ENCODE measurements at places on chromosomes 1 and 21.
A peak's percentile ranks its signal among the peaks of the same experiment; 100 is the strongest.

DNA sequence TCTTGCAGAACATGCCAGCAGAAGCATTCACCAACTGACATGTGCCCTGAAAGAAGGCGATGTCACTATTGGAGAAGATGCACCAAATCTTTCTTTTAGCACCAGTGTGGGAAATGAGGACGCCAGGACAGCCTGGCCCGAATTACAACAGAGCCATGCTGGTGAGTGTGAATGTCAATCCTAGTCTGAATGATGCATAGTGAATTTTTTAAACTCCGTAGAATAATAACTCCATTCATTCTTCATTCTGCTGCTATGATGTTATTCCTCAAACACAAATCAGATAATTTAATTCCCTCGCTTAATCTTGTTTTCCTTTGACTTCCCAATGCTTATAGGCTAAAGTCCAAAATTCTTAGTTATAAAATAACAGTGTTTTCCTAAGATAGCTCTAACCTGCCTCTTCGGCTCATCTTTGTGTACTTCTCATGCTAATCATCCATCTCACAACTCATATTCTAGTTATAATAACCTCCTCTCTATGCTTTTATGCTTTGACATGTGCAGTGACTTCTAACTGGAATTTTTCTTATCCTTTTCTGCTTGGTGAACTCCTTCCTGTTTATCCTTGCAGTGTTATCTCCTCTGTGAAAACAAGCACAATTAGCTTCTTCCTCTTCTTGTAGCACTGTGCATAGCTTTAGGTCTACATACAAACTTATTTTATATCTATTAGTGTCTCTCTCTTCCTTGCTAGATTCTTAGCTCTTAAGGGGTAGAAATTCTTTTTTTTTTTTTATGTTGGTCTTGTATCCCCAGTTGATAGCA lies 14.4 kb downstream of the SDCCAG8 start:
- DNase-seq, result no peak

DNA sequence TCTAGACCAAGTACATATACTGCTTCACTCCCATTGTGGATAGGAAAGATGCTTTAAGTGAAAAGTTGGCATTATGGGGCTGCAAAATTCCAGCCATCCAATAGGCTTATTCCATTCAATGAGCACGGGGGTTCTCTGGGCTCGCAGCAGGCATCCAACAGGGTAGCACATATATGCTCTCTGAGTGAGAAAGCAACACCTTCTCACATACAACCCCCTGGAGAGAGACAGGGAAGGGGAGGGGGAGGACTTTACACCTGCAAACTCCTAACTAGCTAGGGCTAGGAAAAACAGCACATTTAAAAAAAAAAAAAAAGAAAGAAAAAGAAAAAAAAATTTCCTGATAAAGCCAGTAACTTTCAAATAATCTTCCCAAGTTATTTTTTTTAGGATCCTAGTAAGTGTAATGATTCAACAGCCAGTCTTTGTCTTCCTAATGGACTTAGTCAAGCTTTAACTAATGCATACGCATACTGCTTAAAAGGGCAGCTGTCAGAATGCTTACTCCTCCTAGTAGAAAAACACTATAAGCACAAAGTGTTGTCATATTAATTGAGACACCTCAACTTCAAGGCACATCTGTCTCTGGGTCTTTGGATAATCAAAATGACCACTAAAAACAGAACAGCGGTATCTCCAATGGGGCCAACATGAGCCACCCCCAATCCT lies 18.7 kb downstream of the PSMB2 start:
- no peak for DNase-seq

GRCh38 chr1:216903382-216903740 lies 180.1 kb upstream of the ESRRG start:
- DNase-seq, result no peak

GRCh38 chr1:56472860-56473259 lies 106.5 kb downstream of the PLPP3 start:
- DNase-seq, result no peak

DNA sequence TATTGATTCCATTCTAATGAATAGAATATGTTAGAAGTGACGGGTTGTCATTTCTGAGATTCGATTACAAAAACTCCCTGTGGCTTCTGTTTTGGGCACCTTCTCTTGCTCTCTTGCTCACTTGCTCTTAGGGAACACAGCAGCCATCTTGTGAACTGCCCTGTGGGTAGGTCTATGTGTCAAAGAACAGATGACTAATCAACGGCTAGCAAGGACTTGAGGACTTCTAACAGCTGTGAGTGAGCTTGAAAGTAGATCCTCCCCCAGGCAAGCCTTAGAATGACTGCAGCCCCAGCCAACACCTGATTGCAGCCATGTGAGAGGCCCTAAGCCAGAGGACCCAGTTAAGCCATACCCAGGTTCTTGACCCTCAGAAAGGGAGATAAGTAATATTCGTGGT lies 49.3 kb downstream of the AZIN2 start:
- DNase-seq, result peak; percentile 48

GRCh38 chr1:68588304-68588703 lies 91.4 kb upstream of the DEPDC1 start:
- DNase-seq, result no peak

DNA sequence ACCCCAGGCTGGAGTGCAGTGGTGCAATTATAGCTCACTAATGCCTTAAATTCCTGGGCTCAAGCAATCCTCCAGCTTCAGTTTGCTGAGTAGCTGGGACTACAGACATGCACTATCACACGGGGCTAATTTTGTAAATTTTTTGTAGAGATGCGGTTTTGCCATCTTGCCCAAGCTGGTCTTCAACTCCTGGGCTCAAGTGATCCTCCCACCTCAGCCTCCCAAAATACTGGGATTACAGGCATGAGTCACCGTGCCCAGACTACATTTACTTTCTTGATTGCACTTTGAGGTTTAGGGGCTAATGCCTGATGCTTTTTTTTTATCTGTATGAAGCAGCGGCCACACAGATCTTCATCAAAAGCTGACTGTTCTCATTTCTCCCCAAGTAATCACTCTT lies 124.6 kb downstream of the KIF26B start:
- DNase-seq, result no peak

DNA sequence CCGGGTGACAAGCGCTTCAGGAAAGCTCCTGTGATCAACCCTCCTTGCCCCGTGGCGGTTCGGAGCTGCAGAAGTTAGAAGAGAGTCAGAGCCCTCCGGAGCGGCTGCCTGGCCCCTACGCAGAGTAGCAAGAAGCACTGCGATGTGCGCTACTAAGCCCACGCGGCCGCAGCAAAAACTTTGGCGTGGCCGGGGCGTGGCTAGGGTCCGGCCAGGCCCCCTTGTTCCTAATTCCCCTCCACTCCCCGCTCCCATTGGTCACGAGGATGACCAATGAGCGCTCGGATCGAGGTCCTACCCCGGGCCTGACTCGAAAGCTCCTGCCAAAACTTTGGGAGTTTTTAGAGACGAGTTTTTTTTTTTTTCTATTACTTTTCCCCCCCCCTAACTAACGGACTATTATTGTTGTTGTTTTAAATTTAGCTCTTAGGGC lies at the start of gene HLX:
Gene HLX (plus strand): TSS at position 368 of the 433 bp plus-strand sequence. CDS start 415 bp downstream, outside the sequence.
- no peak for DNase-seq

DNA sequence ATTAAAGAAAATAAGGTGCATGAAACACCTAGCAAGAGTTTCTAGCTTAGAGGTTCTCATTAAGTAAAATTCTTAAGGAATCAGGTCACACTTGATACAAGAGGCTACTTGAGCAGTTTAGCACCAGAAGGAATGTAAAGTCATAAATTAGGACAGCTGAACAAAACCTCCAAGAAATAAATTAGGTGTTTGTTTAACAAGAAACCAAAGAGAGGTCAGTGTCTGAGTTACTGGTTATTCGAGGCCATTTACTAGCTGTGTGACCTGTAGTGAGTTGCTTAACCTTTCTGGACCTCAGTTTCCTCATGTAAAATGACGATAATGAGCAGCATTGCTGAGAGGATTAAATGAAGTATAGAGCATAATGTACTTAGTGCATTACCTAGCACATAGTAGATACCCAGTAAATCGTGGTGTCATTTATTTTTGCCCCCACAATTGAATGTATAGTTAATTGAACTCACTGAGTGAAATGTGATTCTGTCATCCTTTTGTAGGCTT lies 908 bp upstream of the ELK4 start:
- no peak for DNase-seq

GRCh38 chr21:16841975-16842695 lies 670.7 kb upstream of the CXADR start:
- no peak for DNase-seq

- DNase-seq, result no peak
These were observed 58.6 kb upstream of the ATP1A1 start for GRCh38 chr1:116314305-116314919.

- no peak for DNase-seq
These were observed 263.8 kb downstream of the PTPRC start for GRCh38 chr1:198902655-198903054.

- DNase-seq, result no peak
These were observed 6.8 kb upstream of the PLXNA2 start for GRCh38 chr1:208251015-208251414.

DNA sequence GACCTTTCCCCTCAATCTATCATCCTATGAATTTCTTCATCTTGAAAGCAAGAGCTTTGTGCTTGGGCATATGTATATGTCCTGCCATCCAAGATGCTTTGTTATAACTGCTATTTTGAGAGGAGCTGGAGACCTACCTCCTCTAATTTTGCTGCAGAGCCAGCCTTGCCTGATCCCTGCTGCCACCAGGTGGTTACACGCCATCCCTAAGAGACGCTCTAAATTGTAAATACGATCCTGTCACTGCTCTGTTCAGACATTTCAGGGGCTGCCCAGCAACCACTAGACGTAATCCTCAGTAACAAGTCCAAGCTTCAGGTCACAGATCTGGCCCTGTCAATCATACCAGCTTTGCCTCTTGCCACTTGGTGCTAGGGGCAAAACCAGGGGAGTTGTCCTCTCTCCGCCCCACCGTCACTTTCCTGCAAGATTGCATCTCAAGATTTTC lies 32.9 kb downstream of the GPA33 start:
- DNase-seq, result no peak

DNA sequence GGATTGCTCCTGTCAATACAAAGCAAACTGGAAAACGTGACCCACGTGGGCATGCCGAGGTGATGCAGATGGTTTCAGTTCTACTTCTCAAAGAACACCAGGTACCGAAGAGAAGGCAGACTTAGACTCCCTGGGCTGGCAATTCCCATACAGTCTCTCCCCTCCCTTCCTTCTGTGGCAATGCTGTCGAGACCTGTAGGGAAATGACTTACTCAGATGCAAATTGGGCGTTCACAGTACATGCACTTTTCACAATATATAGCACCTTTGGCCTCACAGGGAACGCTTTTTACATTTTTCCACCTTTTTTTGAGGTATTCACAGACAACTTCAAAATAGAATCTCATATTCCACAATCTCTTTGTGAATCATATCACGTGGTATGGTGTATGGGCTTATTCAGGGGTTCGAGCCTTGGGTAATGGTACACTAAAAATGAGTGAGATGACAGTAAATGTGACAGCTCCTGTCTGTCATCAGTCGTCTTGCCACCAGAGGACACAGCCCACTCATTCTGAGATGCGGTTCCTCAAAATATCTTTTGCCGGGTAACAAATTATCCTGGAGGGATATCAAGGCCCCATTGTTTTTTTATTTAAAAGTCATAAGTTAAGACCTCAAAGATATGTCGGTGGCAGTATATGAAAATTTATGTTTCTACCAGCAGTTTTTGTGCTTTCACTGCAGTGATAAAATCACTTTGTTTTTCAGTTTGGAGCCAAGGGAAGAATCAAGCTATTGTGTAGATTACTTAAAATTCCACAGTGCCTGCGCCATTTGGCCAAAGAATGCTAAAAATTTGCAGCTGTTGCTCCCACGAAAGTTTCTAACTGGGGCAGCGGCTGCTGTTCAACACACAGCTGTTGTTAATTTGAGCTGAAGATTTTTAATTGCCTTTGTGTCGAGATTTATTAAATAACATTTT lies 168.4 kb downstream of the ZZZ3 start:
- DNase-seq, result no peak

- no peak for DNase-seq
These were observed 93.3 kb downstream of the TBX15 start for GRCh38 chr1:118894836-118895235.
